ENCODE measurements at places on chromosomes 13 and 19.

- no peak for DNase-seq
Measured at GRCh38 chr13:43331672-43332071, 308.3 kb downstream of the DNAJC15 start.

- DNase-seq: no peak
Measured at GRCh38 chr13:113927661-113928581, 46.0 kb downstream of the C13orf46 start.

- no peak for DNase-seq
Measured at GRCh38 chr19:42003506-42004294, 9.7 kb upstream of the ATP1A3 start.

- no peak for DNase-seq
Measured at GRCh38 chr13:20519875-20520274, 5.8 kb downstream of the CRYL1 start.

- DNase-seq: no peak
Measured at GRCh38 chr19:55149078-55150003, at the start of gene TNNT1. TSS of gene TNNT1 (minus strand) at chr19:55149206. CDS start at chr19:55147157, 2,049 bp downstream.

DNA sequence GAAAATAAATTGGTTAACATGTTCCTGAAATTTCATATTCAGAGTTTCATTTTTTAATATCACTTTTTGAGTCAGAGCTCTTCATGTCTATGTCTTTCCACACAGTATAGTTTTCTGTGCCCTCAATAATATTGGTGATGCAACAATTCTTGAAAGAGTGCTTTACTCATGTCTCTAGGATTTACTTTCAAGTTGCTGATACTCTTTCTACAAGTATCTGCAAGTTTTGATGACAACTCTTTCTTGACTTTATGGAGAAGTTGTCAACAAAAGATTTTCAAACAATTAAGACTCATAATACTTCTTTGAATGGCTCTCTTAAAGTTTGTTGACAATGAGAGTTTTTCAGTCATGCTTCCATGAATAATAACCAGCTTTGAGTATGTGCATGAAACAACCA lies 561.7 kb downstream of the DIAPH3 start:
- DNase-seq: no peak

- no peak for DNase-seq
Measured at GRCh38 chr13:22926748-22927400, 253.9 kb upstream of the SGCG start.

DNA sequence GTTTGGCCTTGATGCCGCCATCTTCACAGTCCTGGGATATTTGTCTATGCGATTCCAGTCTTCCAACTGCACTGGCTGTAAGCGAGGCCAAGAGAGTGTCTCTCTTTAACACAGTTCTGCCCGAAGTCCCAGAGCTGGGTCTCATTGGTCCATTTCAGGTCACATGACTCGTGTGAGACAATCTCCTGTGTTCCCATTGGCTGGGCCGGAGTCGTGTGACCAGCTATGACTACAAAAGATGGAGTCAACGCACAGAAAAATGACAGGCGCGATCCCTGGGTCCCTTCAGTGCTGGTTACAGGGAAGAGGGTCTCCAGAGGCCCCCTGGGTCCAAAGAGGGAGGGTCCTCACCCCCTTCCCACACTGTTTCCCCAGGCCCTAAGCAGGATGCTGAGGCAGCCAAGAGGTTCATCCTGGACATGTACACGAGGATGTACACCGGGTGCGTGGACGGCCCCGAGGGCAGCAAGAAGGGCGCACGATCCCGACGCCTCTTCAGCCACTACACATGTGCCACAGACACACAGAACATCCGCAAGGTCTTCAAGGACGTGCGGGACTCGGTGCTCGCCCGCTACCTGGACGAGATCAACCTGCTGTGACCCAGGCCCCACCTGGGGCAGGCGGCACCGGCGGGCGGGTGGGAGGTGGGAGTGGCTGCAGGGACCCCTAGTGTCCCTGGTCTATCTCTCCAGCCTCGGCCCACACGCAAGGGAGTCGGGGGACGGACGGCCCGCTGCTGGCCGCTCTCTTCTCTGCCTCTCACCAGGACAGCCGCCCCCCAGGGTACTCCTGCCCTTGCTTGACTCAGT lies 15.9 kb upstream of the S1PR4 start:
- no peak for DNase-seq

GRCh38 chr13:98835156-98835555 lies 82.7 kb upstream of the SLC15A1 start:
- no peak for DNase-seq

DNA sequence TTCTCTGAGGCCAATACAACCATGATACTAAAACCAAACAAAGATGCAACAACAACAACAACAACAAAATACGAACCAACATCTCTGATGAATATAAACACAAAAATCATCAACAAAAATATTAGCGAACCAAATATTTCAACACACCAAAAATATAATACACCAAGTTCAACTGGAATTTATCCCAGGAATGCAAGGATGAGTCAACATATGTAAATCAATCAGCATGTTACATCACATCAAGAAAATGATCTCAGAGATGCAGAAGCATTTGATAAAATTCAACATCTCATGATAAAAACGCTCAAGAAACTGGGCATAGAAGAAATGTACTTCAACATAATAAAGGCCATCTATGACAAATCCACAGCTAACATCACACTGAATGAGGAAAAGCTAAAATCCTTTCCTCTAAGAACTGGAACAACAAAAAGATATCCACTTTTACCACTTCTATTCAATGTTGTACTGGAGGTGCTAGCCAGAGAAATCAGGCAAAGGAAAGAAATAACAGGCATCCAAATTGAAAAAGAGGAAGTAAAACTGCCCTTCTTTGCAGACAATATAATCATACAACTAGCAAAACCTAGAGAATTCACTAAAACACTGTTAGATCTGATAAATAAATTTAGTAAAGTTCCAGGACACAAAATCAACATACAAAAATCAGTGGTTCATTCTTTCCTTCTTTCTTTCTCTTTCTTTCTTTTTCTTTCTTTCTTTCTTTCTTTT lies 2448.7 kb upstream of the PCDH20 start:
- DNase-seq: no peak

Measured in stimulated activated naive B cell treated with anti-CD40 and anti-IgM and Interleukin-4, amounts not matched to agents 10 μg/mL and 1 μg/mL and 100 μg/mL, for 72 hours (primary cell).